Cerebellar nuclear complex (tissue), 1 donor: ENCODE measurements at places on chromosomes 1 and 21.

GRCh38 chr1:114702737-114703136 is 7.4 kb upstream of the AMPD1 start:
- no peak for DNase-seq

DNA sequence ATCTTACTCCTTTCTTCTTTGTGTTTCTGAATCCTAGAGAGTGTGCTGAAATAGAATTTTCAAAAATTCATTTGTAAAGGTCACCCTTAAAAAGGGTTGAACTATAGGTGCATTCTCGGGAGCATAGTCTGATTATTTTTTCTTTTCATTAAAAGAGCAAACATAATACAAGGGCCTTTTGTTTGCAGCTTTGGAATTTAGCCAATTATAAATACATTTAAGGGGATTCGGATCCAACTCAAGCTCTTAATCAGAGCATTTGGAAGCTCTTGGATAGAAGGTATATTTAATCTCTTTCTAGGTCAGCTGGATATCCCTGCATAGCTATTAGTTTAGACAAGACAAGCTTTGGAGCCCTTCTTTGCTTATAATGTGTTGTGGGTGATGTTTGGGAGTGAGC is 321.7 kb downstream of the HHAT start:
- DNase-seq: no peak

DNA sequence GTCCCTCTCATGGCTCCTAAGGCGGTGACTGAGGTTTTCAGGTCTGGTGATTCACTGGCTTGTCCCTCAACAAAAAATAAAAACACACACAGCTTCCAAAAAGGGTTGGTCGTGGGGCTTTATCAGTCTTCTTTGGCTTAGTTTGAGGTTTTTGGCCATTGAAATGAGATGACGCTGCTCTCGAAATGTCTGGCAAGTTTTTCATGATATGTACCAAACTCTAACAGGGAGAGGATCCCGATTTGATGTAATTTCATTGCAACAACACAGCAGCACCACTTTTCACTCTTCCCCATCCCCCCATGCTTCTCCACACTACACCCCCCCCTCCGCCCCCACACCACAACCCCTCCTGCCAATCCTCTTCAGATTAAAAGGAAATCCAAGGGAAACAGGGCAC is 187.1 kb upstream of the NFIA start:
- no peak for DNase-seq

DNA sequence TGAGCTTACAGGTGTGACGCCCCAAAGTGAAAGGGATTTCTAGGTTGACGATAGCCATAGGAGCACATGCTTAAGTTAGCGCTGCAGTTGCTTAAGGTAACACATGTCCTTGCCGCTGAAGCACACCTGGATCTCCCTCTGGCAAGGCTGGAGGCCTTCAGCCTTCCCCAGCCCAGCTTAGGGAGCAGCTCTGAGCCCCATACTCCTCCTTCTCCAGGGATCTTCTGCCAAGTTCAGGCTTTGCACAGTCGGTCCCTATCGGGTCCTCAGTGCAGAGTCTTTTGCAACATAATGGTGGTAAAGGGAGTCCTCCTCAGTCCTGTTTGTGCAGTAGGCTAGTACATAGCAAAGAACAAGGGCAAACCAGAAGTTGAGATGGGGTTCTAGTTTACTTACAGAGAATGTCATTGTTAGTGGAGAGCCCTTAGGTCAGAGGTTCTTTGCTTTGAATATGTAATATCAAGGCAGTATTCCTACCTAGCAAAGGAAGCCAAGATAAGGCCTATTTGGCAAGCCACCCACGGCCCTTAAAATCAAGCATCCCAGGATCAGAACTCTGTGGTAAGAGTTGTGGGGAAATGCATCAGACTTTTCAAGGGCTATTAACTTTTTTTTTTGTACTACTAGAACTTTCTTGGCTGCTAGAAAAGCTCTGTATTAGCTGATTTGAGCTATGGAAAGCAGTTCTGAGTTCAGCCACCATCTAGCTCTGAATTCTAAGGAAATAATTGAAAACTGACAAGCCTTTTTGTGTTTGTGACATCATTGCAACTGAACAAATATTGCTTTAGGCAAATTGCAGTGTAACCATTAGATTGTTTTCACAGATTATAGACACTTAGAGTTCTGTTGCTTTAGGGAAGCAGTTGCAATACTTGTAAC is 1.4 kb downstream of the EVA1C start:
- no peak for DNase-seq

DNA sequence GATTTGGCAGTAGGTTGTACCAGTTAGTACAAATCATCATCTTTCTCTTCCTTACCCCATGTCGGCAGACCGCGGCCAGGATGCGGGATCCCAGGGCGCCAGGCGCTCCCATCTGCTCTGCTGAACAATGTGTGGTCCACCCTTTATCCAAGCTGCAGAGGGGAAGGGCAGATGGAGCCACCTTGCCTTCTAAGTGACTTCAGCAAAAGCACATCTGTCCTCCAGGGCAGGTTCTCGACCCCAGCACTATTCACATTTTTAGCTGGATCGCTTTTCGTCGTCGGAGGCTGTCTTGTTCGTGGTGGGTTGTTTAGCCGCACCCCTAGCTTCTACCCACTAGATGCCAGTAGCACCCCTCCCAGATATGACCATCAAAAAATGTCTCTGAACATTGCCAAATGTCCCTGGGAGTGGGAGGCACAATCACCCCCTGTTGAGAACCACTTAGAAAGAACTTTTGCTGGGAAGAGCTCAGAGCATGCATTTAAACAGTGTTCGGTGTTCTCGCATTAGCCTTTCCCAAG is 58.1 kb upstream of the SIM2 start:
- no peak for DNase-seq

DNA sequence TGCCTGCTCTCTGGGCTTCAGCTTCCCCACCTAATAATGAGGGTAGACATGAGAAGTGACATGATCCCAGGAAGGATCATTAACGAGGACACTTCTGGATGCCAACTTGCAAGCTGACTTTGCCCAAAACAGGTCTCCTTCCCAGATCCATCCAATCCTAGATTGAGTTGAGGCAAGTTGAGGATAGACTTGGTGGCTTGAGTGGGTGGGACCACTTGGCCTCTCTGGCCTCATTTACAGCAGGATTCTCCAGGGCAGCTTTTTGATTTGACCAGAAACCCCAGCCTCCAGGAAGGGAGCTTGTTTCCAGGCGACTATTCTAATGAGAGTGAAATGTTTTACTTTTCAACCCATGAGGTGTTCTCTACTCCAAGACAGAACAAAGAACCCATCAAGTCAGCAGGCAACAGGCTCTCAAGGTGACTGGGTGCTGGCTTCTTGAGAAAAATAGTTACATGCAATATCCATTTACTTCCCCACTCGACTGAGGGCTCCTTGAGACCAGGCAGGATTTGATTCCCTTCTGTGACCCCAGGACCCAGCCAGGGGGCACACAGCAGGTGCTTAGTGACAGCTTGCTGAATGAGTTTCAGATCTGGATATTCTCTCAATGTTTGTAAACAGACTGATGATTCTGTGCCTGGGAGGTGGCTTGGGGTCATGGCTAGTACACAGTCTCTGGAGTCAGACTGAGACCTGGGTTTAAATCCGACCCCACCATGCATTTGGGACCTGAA is 128.2 kb downstream of the DMRTB1 start:
- DNase-seq: no peak

DNA sequence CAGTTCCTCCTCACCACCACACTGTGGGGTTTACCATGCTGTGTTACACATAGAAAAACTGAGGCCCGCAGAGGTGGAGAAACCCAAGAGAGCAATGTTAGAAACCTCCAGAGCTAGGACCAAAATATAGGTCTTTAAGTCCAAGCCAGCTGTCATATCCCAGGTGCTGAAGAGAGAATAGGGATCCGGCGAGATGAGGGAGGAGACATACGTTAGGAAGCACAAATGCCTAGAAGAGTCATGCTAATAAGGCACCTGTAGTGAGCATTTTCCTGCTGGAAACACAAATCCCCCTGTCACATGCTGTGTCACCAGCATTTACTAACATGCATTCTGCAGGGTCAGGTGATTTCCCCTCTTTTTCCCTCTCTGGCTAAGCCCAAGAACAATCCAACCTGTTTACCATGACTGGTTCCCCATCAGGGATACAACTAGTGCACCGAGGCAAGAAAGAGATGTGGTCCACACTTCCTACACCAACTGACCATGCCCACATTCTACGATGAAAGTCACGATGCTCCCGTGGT is 168.6 kb upstream of the CAMK1G start:
- DNase-seq: no peak

GRCh38 chr1:43537423-43538142 is 6.9 kb downstream of the PTPRF start:
- DNase-seq: no peak

DNA sequence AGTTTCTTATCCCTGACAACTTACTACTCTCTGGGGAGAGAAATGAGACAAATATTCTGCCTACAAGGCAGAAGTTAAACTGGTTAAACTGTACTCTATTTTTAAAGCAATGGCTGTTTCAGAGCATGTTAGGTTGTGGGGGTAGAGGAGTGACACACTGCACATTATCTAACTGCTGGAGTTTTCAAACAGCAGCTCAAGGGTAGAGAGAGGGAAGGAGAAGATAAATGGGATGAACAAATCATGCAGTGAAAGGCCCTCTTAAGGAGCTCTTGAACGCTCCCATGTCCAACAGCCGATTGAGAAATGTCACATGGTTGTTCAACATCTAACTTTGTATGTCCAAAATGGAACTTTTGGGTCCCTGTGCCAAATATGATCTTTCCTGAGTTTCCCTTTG is 14.0 kb upstream of the IFI44L start:
- DNase-seq: no peak

DNA sequence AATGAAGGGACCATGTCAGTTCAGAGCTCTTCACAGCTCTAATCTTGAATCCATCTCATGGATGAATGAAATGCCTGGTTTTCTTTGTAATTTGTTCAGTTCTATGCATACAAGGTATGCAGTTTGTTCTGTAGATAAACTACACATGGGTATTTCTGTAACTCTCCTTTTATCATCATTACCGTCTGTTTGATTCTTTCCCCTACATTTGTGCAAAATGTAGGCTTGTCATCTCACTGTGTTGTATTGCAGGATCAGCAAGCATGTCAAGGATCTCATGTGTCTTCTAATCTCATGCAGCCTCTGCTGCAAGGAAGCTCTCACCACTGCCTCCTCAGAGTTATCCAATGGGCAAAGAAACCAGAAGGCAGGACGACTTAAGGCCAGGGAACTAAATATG is 79.3 kb downstream of the OLFML2B start:
- DNase-seq: no peak

DNA sequence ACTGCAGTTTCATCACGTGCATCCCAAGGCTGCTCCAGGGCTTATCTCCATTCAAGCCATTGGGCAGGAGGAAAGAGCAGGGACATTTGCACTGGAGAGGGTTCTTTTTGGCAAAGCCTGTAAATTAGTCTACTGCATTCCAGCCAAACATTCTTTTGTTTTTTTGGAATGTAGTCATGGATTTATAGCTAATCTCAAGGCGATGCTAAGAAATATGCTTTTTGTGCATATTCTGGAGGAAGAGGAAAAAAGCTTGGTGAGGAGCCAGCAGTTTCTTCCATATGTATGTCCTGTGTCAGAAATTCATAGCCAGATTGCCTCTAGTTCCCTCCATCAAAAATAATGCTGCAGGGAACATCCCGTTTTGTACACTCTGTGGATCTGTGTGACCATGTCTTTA is 221.4 kb downstream of the BACH1 start:
- DNase-seq: no peak

DNA sequence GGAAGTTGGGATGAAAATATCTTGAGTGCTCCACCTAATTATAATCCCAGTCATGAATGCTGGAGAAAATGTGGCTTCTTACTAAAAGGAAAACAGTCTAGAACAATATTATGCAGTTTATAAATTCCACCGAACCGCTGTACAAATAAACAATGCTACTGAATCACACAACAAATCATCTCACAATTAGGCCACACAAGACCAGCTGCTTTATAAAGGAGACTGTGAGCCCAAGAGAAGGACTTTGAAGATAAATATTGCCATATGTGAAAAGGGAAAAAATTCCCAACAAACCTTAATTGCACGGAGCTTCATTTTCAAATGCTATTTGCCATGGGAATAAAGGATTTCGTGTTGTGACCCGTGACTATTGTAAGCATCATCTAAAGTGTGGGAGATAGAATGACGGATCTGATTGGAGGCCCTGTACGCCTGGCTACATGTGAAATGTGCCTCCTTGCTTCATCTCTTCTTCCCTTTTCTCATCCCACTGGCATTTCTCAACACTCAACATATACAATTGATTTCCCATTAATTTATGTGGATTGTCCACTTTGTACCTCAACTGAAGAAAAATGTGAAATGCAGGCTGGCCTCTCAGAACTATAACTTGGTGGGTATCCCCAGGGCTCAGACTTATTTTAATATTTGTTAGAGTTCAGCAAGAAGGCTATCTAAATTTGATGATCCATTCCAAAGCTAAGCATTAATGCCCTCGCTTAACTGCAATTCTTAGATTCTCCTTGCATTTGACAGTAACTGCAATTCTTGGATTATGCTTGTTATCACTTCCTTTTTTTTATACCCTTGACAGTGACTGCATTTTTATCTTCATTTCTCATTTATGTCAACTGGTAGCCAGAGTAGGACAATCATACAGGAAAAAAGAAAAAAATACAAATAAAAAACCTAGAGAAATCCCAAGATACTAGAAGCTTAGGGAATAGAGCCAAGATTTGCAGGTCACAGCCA is 122.3 kb downstream of the TGFB2 start:
- no peak for DNase-seq

DNA sequence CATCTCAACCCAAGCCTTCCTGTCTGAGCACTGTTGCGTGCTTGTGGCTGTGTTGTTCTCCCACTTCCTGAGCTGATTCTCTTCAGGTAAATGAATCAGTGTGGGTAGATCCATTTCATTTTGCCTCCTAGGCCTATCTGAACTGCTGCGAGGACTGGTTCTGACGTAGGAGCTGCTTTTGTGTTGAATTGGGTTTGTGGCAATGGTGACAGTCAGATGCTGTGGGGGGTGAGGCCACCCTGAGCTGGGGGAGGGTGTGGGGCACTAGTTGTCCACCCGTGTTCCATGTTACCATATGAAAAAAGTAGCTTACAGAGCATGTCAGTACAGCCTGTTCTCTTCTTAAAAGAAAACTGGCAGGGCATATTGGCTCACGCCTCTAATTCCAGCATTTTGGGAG is 81.5 kb downstream of the MRPS6 start:
- no peak for DNase-seq

GRCh38 chr1:2347409-2347785 is 44.0 kb downstream of the MORN1 start:
- DNase-seq: no peak
